ENCODE measurements at places on chromosomes 12 and 14.

- no peak for DNase-seq
Observed at GRCh38 chr12:12608557-12608957, 3.1 kb upstream of the CREBL2 start.

GRCh38 chr14:100305324-100306100 is 732 bp downstream of the SLC25A29 start:
- DNase-seq, result no peak

DNA sequence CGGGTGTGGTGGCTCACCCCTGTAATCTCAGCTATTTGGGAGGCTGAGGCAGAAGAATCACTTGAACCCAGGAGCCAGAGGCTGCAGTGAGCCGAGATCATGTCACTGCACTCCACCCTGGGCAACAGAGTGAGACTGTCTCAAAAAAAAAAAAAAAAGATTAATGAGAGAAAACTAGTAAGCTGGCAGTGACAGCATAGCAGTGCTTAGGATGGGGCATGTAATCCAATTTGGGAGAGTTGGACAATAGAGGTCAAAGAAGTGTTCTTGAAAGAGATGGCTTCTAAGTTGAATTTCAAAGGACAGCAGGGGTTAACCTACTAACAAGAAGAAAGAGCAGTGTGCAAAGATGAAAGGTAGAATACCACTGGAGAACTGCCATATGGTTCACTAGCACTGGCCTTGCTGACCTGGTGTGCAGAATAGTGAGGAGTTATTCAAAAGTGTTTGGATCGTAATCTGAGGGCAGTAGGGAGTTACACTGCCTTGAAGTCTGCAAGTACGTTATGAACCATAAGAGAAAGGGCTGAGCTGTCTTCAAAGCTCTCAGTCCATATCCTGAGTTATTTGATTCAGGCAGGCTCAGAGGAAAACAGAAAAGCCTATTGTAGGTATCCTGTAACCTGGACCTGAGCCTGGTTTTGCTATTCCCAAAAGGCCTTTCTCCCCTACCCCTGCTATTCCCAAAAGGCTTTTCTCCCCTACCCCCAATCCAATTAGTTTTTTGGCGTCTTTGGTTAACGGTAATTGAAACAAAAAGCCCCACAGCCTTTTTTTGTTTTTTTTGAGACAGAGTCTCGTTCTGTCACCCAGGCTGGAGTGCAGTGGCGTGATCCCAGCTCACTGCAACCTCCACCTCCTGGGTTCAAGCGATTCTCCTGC is 3.4 kb downstream of the XPOT start:
- DNase-seq, result no peak

DNA sequence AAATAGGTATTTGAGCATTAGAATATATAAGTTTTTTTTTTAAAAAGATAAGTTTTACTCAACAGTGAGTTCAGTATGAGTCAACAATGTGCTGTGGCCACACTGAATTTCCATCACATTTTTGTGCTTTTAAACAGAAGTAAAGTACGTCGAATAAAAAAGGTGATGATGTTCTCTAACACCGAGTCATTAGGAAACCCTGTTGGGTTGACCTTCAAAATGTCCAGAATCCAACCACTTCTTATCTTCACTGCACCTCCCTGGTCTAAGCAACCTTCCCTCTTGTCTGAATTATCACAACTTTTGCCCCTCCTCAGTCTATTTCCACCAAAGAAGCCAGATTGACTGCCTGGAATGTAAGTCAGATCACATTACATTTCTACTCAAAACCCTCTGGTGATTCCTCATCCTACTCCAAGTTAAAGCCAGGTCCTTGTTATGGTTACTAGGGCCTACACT is 43.0 kb upstream of the SYCP3 start:
- DNase-seq, result no peak

GRCh38 chr12:105995961-105996431 is 142.8 kb downstream of the NUAK1 start:
- DNase-seq, result no peak

DNA sequence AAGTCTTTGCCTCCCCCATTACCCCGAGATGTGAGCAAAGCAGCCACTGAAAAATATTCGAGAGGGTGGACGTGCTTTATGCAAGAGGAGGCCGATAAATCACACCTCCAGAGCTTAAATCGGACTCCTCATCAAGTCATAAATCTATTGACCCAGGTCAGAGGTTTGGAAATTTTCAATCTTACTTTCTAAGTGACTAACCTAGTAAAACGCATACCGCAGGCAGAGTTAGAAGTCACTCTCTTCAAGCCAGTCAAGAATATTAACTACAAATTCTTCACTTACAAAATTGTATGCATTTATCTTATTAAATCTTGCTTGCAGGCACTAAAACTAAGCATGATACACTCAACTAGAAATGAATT is 34.9 kb downstream of the GPHB5 start:
- DNase-seq, result no peak

- no peak for DNase-seq
Observed at GRCh38 chr12:29796823-29797263, 13.1 kb upstream of the TMTC1 start.

GRCh38 chr14:56284641-56285040 is 166.4 kb downstream of the PELI2 start:
- no peak for DNase-seq

- DNase-seq, result no peak
Observed at GRCh38 chr14:102508774-102509745, 516 bp downstream of the ANKRD9 start.

- DNase-seq, result no peak
Observed at GRCh38 chr12:96720363-96720705, 186.7 kb upstream of the NEDD1 start.

- no peak for DNase-seq
Observed at GRCh38 chr12:130683080-130683479, 33.0 kb downstream of the RIMBP2 start.

DNA sequence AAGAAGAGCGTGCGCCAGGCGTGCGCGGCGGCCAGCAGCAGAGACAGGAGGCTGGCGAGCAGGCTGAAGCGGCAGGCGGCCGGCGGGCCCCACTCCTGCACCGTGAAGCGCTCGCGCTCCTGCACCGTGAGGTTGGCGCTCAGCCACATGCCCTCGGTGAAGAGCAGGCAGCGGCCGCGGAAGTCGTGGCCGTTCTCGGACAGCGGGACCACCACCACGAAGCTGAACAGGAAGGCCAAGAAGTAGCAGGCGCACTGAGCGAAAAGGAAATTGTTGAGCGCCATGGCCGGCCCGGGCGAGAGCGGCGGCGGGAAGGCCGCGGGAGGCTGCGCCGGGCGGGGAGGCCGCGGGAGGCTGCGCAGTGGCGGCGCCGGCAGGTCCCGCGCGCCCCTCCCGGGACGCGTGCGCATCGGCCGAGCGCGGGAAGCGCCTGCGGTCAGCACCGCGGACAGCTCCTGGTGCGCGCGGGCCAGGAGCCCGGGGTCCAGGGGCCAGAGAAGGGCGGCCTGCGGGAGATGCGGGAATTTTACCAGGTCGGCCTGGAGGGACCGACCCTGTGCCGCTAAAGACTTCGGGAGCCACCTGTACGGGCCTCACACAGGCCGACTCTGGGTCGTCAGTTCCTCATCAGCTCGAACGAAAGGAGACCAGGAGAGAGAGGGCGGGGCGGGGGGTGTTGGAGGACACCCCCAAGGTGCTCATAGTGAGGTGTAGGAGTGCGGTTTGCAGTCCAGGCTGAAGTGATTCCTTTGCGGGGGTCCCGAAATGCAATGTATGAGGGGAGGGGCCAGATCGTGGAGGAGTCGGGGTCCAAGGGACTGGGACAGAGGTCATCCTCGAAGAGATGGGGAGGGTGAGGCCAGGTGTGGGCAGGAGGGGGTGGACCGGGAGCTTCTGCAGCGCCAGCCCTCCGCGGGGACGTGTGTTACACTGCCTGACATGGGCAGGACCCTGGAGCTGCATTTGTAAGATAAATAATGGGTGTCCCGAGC is at the start of gene TMEM179:
Gene TMEM179 (minus strand): TSS at position 315 of the 992 bp plus-strand sequence. CDS start 31 bp downstream, at position 284.
- DNase-seq, result no peak

GRCh38 chr14:85444635-85445034 is 85.3 kb upstream of the FLRT2 start:
- no peak for DNase-seq

DNA sequence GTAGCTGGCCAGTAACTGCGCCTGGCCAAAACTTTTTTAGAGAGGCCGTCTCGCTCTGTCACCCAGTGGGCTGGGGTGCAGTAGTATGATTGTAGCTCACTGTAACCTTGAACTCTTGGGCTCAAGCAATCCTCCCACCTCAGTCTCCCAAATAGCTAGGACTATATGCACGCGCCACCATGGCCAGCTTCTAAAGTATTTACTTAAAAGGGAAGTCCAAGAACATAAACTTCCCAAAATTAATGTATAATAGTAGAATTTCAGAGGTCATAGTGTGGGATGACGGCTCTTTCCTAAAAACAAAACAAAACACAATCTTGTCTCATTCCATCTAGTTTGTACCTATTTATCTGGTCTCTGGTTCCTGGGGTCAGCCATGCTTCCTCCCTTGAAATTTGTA is 42.2 kb upstream of the FOS start:
- no peak for DNase-seq

DNA sequence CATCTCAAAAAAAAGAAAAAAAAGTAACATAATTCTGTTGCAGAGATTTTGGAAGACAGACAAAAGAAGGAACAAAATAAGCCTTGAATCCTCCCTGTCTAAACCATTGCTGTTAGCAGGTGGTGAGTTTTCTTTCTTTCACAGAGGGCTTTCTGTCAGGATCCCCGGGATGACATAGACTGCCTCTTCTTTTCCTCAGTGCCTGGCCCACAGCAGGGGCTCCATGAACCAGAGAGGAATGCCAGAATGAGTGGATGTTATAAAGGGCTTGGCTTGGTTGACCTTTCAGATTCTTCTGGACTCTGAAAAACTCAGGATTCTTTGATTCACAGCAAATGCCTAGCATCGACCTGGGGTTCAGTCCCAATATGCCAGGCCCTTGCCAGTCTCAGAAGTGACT is 45.8 kb upstream of the CORO1C start:
- DNase-seq, result no peak

DNA sequence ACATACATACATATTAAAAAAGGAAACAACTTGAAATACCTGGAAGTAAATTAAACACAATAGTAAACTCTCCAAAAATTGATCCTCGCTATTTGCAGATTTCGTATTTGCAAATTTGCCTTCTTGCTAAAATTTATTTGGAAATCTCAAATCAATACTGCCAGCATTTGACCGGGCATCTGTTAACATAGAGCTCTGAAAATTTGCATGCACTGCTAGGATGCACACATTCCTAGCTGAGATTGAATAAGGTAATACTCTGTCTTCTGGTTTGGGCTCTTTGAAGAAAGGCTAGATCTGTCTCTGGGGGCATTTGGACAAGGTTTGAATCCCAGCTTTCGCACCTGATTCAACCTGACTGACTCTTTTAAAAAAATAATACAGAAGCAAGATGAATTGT is 729.1 kb upstream of the MGAT4C start:
- no peak for DNase-seq

GRCh38 chr14:25237845-25238244 is 187.9 kb upstream of the STXBP6 start:
- DNase-seq, result no peak

GRCh38 chr14:97618917-97619690 is 821.9 kb downstream of the VRK1 start:
- DNase-seq, result no peak

DNA sequence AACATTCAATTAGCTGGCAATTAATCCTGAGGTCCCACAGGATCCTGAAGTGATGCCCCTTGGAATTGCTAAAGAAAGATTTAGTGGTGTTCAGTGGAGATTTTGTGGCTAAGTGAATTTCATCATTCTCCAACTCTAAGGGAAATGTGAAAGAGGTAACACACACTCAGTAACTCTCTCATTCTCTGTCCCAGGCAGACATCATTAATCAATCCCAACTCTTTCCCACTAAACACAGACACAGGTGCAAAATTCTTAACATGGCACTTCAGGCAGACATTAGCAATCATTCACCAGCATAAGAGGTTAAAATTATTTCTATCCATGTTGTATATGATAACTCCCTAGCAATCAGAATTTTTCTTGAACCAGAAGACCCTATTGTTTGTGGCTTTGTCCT is 40.2 kb downstream of the TRPV4 start:
- DNase-seq, result no peak

GRCh38 chr14:99040711-99041110 is 231.3 kb downstream of the BCL11B start:
- no peak for DNase-seq

DNA sequence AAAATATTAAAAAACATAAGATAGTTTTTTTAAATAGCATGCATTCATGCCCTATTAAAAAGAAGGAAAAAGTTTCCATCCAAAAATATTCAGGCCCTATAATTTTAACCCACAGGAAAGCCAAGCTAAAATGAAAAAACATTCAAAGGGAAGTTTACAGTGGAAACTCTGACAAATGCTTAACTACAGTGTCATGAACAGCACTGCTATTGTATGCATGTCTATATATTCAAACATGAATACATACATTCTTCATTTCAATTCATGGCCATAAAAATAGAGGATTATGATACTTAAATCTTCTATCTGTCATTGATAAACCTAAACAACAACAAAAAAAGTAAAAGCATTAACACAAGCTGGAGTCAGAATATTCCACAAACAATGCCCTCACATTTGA is 67.4 kb downstream of the PPP2R5E start:
- DNase-seq, result no peak

DNA sequence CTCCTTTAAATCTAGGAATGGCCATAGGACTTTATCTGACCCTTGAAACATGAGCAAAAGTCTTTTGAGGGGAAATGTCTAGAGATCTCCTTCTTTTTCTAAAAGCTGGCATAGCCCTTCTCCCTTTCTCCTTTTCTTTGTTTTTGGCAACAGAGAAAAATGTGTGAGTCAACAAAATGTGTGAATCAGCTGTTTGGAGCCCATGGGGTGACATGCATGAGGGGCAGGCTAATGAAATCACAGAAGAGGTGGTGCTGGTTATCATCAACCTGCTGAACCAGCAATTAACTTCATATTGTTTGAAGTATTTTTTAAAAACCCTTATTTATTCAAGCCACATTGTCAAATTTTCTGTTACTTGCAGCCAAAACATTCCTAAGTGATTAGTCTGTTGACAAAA is 132.3 kb downstream of the CCDC59 start:
- DNase-seq, result no peak

- no peak for DNase-seq
Observed at GRCh38 chr14:88422047-88422446, 36.6 kb downstream of the SPATA7 start.

- DNase-seq, result no peak
Observed at GRCh38 chr14:97095269-97095668, 298.1 kb downstream of the VRK1 start.

- DNase-seq, result no peak
Observed at GRCh38 chr12:68119250-68119649, 40.3 kb downstream of the IFNG start.

GRCh38 chr14:85622106-85622505 is 92.2 kb downstream of the FLRT2 start:
- DNase-seq, result no peak

GRCh38 chr14:64060648-64061096 is 207.9 kb downstream of the SYNE2 start:
- no peak for DNase-seq

Measured in vagina (tissue), 2 donors.